Inflammatory macrophage treated with lipopolysaccharide for 1 hour (primary cell): ENCODE measurements at places on chromosomes 3 and 15.

- peak; percentile 66 for DNase-seq
These were observed 13.2 kb downstream of the IL1RAP start for GRCh38 chr3:190526787-190527762.

DNA sequence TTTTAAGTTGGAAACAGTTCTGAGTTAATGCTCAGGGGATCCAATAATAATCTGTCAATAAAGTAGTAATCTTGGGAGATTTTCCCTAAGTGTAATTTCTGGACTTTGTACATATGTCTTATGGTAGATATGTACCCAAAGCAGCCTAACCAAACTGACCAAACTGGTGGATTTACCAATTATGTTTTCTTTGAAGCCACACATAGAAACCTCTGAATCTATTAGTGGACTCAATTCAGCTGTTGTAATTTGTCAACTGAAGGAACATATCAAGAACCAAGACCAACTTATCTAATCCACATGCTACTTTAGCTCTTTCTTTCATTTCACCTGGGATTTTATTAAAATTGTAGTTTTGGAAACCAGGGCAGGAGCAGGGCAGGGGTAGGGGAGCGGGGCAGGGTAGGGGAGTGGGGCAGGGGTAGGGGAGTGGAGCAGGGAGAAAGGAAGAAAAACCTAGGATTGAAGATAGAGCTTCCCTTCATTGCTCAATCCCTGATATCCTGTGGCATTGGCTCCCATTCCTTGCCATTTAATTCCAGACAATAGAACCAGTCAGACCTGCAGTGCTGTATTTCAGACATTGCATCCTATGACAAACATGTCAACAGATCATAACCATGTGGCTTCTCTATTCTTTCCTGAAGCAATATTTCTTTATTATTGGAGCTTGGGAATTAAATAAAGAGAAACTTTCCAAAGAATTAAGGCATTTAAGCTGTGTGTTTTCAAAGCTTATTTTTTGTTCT lies 101.8 kb downstream of the NFKBIZ start:
- DNase-seq, result no peak

GRCh38 chr3:182092662-182093262 lies 381.0 kb downstream of the SOX2 start:
- DNase-seq, result peak; percentile 14

- DNase-seq, result no peak
These were observed 37.8 kb upstream of the MUC4 start for GRCh38 chr3:195849322-195850074.
